Pons (tissue), 1 donor: ENCODE measurements at places on chromosomes 11 and 22.
A peak's percentile ranks its signal among the peaks of the same experiment; 100 is the strongest.

DNA sequence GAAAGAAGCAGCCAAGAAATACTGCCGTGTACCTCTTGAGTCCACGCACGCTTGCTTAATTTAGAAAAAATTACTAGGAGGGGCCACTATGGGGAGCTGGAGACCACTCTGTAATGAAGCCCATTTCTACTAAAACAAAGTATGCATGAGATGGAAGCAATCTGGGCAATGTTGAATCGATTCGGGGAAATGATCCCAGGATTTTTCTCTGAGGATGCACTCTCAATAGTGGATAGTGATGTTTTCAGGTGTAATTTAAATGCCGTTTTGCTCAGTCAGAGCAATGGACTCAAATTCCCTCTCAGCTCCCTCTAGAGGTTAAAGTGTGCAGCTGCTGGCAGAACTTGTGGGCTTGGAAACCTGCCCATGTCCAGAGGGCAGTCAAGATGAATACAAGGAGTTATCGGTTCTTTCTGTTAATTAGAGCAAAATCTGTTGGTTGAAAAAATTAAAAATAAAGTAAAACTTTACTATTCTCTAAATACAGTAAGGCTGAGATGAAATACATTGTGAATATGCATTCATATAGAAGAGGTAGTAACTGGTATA, 64.1 kb downstream of the ME3 start:
- DNase-seq: peak; percentile 77

- no peak for DNase-seq
Measured at GRCh38 chr11:57588046-57588710, 9.3 kb upstream of the SERPING1 start.

DNA sequence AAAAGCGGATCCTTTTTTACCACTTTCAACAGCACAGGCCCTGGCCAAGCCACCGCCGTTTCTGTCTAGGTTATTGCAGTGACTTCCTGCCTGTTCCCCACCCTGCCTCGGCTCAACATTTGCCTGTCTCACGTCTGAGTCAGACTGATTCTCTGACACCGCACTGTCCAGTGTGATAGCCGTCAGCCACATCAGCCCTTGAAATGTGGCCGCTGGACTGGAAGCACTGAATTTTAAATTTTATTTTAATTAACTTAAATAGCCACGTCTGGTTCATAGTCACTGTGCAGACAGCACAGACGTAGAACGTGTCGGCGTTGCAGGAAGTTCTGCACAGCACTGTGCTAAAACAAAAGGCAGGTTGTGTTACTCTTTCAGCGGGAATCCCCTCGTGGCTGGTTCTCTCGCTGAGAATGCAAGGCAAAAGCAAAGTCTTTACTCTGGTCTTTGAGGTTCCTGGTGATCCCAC, 56.3 kb upstream of the ADSL start:
- no peak for DNase-seq

DNA sequence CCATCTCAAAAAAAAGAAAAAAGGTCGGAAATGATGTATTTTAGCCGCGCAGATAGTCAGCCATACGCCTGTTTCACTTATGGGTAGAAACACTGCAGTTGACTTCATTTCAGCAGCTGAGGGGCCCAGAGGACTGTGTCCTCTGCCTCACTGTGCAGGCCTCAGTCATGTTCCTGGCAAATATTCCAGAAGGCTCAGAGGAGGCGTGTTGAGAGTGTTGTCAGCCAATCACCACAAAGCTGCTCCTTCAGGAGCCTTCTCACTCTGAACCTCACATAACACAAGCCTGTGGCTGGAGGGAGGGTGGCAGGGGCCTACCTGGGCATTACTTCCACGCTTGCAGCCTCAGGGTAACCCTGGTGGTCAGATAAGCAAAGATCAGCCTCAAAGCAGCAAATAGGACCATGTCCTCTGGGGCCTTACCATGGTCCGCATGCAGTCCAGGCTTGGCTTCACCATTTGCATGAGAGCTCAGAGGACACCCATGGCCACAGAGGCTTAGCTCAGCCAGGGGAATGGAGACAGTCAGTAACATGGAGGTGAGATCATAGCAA, 17.3 kb upstream of the TREH start:
- no peak for DNase-seq

DNA sequence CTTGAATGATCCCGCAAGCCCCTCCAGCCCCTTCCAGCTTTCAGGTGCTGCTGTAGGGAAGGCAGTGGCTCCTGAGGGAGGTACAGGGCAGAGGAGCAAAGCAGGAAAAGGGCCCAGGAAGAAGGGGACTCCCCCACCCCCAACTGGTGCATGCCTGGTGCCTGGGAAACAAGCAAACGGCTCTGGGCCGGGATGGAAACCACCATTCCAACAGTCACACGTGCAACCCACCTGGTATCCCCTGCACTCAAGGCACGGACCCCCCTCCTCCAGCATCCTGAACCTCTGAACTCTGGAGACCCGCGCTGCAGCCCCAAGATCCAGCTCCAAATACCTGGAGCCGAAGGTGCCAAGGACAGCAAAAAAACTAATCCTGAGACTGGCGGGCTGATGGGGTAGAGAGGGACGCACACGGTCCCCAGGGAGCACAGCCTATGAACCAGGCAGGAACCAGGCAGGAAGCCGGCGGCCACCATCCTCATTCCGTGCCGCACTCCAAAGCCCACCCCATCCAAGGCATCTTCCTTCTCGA, 537 bp downstream of the SCN4B start:
- no peak for DNase-seq

- DNase-seq: no peak
Measured at GRCh38 chr11:332651-333480, 12.2 kb upstream of the IFITM3 start.

DNA sequence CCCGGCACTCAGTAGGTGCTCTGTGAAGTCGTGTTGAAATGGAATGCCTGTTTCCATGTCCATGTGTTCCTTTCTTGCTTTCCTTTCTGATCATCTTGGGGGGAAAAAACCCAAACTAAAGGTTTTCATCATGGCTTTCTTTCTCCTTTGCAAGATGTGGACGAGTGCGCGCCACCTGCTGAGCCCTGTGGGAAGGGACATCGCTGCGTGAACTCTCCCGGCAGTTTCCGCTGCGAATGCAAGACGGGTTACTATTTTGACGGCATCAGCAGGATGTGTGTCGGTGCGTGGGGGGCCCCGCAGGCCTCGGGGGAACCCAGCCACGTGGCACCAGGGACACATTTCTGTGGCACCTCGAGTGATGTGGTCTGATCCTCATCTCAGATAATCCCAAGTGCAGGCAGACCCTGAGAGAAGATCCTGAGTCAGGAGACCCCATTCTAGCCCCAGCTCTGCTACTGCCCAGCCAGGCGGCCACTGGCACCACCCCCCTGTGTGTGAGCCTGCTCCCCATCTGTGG, 39.4 kb downstream of the FBLN1 start:
- no peak for DNase-seq

DNA sequence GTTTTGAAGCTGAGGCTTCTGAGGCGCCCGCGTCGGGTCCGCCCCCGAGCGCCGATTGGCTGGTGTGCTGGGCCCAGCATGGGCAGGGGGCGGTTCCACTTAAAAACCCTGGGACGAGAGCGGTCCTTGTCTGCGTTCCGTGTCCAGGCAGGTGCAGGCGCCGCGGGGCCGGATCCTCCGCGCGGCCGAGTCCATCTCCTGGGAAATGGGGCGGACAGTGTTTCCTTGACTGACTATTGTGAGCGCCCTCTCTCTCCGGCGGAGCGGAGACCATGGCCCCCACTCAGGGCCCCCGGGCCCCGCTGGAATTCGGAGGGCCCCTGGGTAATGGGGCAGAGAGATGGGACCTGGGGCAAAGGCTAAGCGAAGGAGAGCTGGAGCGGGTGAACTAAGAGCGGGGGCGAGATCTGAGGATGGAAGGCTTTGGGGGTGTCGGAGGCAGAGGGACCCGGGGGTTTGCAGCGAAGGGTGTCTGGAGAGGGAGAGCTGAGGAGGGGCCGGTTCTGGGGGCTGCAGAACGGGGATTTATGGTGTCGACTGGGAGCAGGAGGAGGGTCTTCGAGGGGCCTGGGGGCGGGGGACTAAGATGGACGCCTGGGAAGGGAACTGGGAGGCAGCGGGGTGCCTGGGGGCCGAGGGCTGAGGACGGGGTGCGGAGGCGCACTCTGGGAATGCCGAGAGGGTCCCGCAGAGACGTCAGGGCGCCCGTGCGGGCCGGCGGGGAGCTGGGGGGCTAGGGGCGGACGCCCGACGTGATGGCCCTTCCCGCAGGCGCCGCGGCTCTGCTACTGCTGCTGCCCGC, at the start of gene TM7SF2:
TM7SF2 (plus strand) TSS at position 129 of the 802 bp plus-strand sequence; CDS start at position 273, 144 bp downstream.
- peak; percentile 97 for DNase-seq

- no peak for DNase-seq
Measured at GRCh38 chr11:82995754-82996398, 75.8 kb downstream of the RAB30 start.
